ENCODE measurements at places on chromosomes 12 and 14. TPM values are rescaled to one million over a fixed set of nuclear protein-coding genes. Genes with fewer than 3 reads are reported as not detected.

Gene RD3L
- not detected for total RNA-seq

Gene ALDH2
- total RNA-seq = 21.9 TPM

Gene DIO2
- 24.4 TPM for total RNA-seq

Gene NPAS3
- 42.9 TPM for total RNA-seq

Gene HOXC10
- not detected for total RNA-seq

Gene PXMP2
- total RNA-seq = 17.8 TPM

Gene RPL10L
- not detected for total RNA-seq

Gene TAS2R9
- total RNA-seq = 2.8 TPM

Gene KCNJ8
- 4.4 TPM for total RNA-seq

Gene MYH6
- not detected for total RNA-seq

Gene LUM
- total RNA-seq = 4.4 TPM

Gene E2F7
- 5.0 TPM for total RNA-seq

Gene TDRD9
- total RNA-seq = 1.9 TPM

Gene PMEL
- total RNA-seq = not detected

Gene SLC7A8
- 5.0 TPM for total RNA-seq

Gene SYT1
- total RNA-seq = 168 TPM

Gene KLRC2
- 0.31 TPM for total RNA-seq

Gene AGAP2
- total RNA-seq = 40.7 TPM

Gene DDIT3
- 3.8 TPM for total RNA-seq

Gene TCL1B
- not detected for total RNA-seq

Gene FOXA1
- total RNA-seq = not detected

Gene C14orf39
- total RNA-seq = not detected

Gene GARIN6
- total RNA-seq = not detected

Gene ITGB7
- not detected for total RNA-seq

Measured in parietal lobe (tissue), 2 donors.